H4 (cell line): ENCODE measurements at places on chromosomes 1 and 21.

- no peak for DNase-seq
Observed at GRCh38 chr1:225962440-225962975, 21.5 kb upstream of the LEFTY2 start.

- DNase-seq, result peak; percentile 98
Observed at GRCh38 chr1:234970731-234971476, 157.7 kb downstream of the TOMM20 start.

GRCh38 chr1:223487887-223488259 is 94.7 kb downstream of the CCDC185 start:
- no peak for DNase-seq

DNA sequence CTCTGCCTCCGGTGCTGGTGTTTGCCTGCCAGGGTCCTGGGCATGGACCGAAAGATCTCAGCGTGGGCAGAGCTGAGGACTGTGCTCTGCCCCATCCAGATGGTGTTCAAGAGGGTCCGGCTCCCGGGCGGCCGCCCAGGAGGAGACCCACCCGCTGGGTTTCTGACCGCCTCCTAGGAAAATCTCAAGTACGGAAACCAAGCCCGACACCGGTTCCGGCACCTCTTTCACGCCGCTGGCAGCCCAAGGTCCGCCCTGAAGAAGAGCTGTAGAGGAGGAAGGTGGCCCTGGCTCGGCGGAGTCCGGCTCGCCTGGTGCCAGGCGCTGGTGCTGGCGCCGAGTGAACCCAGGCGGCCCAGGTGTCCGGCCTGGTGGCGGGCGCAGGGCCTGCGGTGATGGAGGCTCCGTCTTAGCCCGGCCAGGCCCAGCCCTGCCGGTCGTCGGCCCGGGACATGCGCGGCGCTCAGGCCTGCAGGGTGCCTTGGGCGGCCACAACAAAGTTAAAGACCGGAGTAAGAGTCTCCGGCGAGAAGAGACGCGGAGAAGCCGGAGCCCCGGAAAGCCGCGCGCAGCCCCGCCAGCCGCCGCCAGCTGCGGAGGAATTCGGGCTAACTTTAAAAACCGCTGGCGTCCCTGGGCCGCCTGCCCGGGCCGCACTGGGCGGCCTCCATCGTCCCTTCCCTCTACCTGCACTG is 1.5 kb downstream of the GRIK3 start:
- DNase-seq, result no peak

DNA sequence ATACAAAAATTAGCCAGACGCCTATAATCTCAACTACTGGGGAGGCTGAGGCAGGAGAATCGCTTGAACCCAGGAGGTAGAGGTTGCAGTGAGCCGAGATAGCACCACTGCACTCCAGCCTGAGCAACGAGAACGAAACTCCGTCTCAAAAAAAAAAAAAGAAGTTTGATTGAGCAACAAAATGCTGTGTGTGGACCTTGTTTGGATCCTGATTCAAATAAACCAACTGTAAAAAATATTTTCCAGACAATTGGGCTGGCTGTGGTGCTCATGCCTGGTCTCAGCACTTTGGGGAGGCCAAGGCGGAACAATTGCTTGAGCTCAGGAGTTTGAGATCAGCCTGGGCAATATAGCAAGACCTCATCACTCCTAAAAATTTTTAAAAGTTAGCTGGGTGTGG is 16.8 kb downstream of the PTAFR start:
- no peak for DNase-seq

GRCh38 chr1:909861-910310 is 13.8 kb upstream of the SAMD11 start:
- no peak for DNase-seq

- DNase-seq, result no peak
Observed at GRCh38 chr1:99548943-99549605, 96.8 kb upstream of the PALMD start.

DNA sequence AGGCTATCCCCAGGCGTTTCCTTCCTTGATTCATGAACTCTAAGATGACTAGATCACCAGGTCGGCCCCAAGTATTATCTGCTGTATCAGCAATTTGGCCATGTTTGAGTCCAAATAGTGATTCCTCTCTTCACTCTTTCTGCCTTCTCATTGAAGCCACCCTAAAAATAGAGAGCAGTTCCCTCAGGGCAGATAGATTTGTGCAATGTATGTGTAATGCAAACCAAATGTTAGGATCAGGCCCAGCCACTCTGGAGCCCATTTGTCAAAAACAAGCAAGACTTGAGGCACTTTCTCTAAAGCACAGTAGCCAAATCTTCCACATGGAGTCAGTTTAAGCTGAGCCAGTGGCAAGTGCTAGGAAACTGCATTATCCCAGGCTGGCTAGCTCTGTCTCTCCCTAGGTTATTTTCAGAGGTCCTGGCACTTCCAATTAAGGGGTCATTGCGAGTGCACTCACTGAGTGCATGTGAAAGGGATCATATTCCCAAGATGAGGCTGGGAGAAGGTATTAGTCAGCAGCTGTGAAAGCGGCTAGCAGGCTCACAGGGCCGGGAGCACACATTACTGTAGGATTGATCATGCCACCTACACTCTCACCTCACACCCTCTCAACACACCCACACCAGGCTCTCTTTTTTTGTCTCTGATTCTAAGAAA is 97.9 kb upstream of the RAB3GAP2 start:
- DNase-seq, result peak; percentile 89

DNA sequence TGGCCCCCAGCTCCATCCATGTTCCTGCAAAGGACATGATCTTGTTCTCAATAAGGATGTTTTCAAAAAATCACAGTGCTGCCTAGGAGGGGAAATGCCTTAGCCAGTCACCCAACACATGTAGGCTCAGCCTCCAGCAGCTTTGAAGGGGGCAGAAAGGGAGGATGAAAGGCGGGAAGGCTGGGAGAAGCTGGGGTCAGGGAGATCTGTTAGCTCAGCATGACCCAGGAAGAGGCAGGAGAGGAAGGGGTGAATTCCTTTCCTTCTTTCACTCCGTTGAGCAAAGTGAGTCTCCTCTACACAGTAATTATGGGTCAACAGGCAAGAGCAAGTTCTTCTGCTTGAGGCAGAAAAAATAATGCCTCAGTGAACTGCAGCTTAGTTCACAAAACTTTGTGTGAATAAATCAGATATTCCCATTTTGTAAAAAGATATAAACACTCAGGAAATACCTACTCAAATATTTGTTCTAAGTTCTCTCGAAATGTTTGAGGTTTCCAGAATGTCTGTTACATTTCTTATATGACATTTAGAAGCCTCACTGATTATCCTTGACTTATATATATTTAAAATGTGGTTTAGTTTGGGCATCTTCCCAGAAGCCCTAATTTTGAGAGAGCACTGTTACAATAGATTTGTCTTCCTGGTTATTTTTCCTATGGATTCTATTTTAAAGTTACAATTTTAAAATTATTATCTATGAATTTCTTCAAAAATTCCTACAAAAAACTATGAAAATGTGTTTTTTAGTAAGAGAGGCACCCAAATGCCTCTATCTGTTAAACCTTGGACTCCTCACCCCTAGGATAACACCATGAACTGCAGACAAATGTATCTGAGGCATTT is 116.8 kb downstream of the KCNJ6 start:
- no peak for DNase-seq

- no peak for DNase-seq
Observed at GRCh38 chr1:17342014-17342441, 30.0 kb upstream of the PADI6 start.

GRCh38 chr1:152107984-152108881 is 7.0 kb downstream of the TCHH start:
- no peak for DNase-seq

DNA sequence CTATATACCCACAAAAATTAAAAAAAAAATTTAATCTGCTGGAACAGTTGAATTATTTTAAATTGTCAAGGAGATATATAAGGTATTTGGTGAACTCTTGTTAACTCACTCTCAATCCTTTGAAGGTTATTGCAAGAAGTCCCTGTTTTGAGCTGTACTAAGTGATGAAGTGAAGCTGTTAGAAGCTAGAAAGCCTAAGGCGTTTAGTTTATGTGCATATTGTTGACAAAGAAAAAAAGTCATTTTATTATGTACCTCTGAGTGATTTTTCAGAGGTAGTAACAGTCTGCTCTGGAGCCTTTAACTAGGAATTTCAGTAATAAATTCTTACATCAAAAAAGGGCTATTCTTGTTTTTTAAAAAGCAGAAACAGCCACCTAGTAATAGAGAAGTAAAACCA is 59.6 kb downstream of the TMEM200B start:
- no peak for DNase-seq

- no peak for DNase-seq
Observed at GRCh38 chr1:228364068-228364705, 42.4 kb downstream of the TRIM11 start.

GRCh38 chr1:18230840-18231239 is 123.2 kb downstream of the IGSF21 start:
- DNase-seq, result no peak

DNA sequence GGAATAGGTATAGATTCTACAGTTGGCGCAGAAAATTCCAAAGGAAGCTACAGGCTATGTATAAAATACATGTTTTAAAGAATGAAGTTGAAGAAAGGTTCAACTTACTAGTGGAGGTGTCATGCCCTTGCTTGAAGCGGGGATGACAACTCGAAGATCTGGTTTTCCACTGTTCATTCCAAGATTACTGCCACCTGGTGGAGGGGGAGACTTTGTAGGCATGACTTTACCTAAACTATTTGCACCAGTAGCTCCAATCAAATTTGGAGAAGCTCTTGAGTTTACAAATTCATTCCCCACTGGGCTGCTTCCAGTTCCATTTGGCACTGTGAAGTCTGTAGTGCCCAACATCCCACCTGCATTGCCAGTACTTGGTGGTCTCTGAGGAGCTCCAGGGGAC is 81.7 kb downstream of the AXDND1 start:
- peak; percentile 6 for DNase-seq

DNA sequence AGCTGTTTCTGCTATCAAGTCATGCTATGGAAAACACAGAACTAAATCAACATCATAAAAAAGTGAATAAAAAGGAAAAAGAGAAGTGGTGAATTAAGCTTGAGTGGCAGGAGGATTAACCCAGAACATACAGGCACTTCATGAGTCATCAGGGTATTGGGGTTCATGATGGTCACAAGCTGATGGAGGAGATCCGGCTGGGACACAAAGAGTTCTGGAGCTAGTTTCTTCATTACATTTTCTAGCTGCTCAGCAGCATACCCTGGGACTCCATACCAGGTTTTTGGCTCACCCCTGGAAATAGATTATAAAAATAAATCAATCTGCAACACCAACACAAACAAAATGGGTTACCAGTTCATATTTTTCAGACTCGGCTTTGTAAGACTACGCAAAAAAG is 42.5 kb upstream of the SYT2 start:
- DNase-seq, result no peak

DNA sequence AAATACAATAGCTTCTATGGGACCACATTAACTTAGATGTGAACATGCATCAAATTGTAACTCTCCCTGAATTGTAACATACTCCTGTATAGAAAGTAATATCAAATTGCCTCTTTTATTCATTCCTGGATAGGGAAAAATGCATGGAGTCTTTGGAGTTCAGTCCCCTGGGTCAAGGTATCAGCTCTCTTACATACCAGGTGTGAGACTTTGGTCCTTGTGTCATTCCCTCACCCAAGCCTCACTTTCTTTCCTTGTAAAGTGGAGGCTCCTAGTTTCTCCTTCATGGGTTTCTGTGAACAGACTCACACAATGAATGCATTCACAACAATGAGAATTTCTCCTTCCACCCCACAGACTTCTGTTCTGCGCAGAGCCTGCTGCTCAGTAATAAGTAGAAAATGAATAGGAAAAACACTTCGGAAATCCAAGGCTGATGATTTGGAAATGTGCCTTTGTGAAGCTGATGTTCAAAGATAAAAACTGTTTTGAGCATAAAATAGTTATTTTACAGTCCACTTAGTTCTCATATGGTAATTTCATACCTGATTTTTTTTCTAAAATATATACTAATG is 185.3 kb downstream of the AK5 start:
- no peak for DNase-seq

DNA sequence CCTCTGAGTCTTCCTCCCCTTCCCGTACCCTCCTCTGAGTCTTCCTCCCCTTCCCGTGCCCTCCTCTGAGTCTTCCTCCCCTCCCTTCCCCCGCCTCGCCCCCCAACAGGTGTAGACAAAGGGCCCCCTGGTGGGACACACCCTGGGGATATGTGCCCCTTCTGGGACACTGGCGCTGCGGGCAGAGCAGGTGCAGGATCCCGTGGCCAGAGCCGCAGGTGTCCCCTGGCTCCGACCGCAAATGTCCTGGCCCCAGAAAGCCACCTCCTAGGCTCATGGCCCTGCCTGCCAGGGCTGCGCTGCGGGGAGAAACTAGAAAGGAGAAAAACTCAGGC is 51.5 kb upstream of the ARHGEF16 start:
- DNase-seq, result no peak

GRCh38 chr1:71088645-71089287 is 7.9 kb upstream of the ZRANB2 start:
- DNase-seq, result no peak

- DNase-seq, result no peak
Observed at GRCh38 chr1:109443476-109443875, 17.2 kb upstream of the PSMA5 start.

DNA sequence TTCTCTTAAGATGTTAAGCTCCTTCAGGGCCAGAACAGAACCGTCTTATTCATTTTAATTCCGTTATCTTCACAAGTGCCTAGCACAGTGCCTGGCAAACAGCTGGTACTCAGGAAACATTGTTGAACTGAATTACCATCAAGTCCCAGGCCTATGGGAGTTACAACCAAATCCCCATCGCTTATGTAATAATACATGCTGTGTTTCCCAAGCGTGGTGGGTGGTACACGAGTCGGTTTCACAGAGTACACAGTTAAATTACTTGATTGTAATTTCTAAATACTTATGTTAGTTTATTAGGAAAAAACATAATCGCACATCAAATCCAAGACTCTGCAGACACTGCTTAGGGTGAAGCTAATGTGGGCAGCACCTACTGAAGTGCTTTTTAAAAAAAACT is 1.0 kb downstream of the ANGEL2 start:
- DNase-seq, result no peak

DNA sequence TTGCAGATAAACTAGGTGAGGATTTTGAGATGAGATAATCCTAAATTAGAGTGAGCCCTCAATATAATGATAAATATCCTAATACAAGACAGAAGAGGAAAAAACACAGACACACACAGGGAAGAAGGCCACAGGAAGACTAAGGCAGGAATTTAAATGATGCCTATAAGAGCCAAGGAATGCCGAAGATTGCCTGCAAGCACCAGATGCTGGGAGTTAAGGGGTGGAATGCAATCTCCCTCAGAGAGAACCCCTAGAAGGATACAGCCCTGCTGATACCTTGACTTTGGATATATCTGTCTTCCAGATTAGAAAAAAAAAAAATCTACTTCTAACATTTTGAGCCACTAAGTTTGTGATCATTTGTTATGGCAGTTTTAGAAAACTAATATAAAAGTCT is 299.7 kb upstream of the PRMT6 start:
- DNase-seq, result no peak

- DNase-seq, result no peak
Observed at GRCh38 chr21:45848805-45849204, 132.8 kb upstream of the COL6A1 start.

GRCh38 chr1:183609313-183609712 is 19.1 kb upstream of the NCF2 start:
- DNase-seq, result no peak
